B cell (primary cell): ENCODE measurements at places on chromosomes 12 and 14. TPM values are rescaled to one million over a fixed set of nuclear protein-coding genes. Genes with fewer than 3 reads are reported as not detected.

DNA sequence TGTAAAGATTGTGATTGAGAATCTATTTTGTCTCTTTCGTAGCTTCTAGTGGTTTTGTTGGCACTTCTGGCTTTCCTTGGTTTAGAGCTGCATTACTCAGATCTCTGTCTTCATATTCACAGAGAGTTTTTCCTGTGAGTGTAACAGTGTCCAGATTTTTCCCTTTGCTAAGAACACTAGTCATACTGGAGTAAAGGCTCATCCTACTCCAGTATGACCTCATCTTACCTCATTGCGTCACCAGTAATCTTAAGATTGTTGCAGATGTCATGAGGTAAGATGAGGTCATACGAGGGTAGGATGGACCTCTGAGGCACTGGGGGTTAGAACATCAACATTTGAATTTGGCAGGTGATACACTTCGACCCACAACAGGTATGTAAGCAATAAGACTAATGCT, 461.2 kb downstream of the FLRT2 start:
- no peaks in the 10 kb centered on the region for H3K4me1 ChIP-seq
- no peak for DNase-seq
- H3K27ac ChIP-seq = no peak overlapping the region
- H3K4me3 ChIP-seq = no peak overlapping the region
- H3K36me3 ChIP-seq = no peaks in the 10 kb centered on the region

- no peaks in the 10 kb centered on the region for H3K4me1 ChIP-seq
- no peak overlapping the region for H3K27ac ChIP-seq
- no peak for DNase-seq
- no peaks in the 10 kb centered on the region for H3K27me3 ChIP-seq
These were observed 956.7 kb upstream of the SEL1L start for GRCh38 chr14:82490397-82490796.

DNA sequence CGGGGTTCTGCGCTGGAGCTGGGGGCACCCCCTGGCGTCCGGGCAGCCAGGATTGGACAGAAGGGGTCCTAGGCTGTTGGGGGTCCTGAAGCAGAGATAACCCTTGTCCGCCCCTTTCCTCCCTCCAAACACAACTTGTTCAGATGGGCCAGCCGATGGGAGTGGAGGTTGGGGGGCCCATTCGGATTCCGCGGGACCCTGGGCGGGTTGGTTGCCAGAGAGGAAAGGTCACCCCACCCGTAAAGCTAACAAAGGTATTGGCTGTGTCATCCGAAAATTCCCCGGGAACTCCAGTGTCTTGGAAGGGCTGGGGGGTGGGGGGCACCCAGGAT, 1.3 kb downstream of the FAM222A start:
- H3K27ac ChIP-seq = no peak overlapping the region
- no peaks in the 10 kb centered on the region for H3K27me3 ChIP-seq
- peak overlapping the region; percentile 62 for H3K4me3 ChIP-seq
- peaks cover 11% of the 10 kb centered on the region for H3K4me1 ChIP-seq

- H3K27me3 ChIP-seq = no peaks in the 10 kb centered on the region
- H3K27ac ChIP-seq = no peak overlapping the region
- H3K4me1 ChIP-seq = no peaks in the 10 kb centered on the region
- no peak overlapping the region for H3K4me3 ChIP-seq
- DNase-seq = no peak
- H3K36me3 ChIP-seq = no peaks in the 10 kb centered on the region
These were observed 97.2 kb downstream of the SSPN start for GRCh38 chr12:26292596-26292995.

DNA sequence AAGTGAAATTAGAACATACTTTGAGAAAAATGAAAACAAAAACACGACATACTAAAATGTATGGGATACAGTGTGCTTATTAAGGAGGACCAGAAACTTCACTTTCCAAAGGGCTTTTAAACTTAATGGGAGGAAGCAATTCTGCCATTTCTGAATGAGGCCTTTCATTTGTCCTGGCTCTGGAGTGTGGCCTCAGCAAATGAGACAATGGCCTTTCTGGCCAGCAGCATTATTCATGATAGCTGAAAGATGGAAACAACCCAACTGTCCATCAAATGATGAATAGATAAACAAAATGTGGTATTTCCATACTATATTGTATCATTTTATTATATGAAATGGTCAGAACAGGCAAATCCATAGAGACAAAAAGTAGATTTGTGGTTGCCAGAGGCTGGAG, 338.6 kb downstream of the CEP128 start:
- no peaks in the 10 kb centered on the region for H3K4me1 ChIP-seq
- no peaks in the 10 kb centered on the region for H3K36me3 ChIP-seq
- no peak for DNase-seq
- no peaks in the 10 kb centered on the region for H3K27me3 ChIP-seq

DNA sequence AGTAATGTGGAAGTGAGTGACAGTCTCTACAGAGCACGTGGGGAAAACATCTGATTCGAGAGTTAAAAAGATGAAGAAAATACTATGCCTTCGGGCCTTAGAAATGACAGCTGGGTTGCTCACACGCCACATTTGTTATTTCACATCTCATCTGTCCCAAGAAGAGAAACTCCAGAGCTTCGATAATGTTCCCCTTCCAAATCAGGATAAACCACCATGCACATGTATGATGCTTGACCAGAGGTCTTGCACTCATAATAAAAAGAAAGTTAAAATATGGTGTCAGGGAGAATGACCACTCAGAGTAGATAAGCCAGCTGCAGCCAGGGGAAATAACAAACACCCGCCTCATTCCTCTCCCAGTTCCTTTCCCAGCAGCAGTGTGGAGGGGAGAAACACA, 34.6 kb downstream of the NIN start:
- no peak for DNase-seq
- no peaks in the 10 kb centered on the region for H3K27me3 ChIP-seq
- H3K27ac ChIP-seq = no peak overlapping the region
- peaks cover 2% of the 10 kb centered on the region for H3K36me3 ChIP-seq
- no peak overlapping the region for H3K4me3 ChIP-seq
- H3K4me1 ChIP-seq = peaks cover 72% of the 10 kb centered on the region

GRCh38 chr14:97095269-97095668, 298.1 kb downstream of the VRK1 start:
- no peaks in the 10 kb centered on the region for H3K27me3 ChIP-seq
- no peak overlapping the region for H3K27ac ChIP-seq
- H3K4me1 ChIP-seq = no peaks in the 10 kb centered on the region

DNA sequence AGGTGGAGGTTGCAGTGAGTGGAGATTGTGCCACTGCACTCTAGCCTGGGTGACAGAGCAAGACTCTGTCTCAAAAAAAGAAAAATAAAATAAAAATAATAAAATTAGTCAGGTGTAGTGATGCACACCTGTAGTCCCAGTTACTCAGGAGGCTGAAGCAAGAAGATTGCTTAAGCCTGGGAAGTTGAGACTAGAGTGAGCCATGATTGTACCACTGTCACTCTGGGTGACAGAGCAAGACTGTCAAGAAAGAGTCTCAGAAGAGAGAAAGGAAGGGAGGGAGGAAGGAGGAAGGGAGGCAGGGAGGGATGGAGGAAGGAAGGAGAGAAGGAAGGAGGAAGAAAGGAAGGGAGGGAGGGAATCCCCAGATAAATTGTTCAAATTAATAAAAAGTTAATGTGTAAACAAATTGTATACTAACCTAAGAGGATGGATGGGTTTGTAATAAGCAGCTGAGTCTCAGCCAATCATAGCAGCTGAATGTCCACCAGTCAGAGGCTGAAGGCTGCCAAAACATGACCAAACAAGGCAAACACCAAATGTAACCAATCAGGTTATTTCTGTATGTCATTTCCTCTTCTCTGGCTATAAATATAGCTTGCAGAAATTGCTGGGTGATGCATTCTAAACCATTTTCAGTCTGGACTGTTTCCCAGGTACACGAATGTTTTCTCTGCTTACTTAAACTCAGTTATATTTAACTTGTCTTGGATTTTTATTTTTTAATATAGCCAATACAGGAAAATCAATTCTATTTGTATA, 6.1 kb upstream of the CDCA4 start:
- H3K4me3 ChIP-seq = no peak overlapping the region
- H3K4me1 ChIP-seq = no peaks in the 10 kb centered on the region
- H3K36me3 ChIP-seq = no peaks in the 10 kb centered on the region
- H3K27me3 ChIP-seq = no peaks in the 10 kb centered on the region

DNA sequence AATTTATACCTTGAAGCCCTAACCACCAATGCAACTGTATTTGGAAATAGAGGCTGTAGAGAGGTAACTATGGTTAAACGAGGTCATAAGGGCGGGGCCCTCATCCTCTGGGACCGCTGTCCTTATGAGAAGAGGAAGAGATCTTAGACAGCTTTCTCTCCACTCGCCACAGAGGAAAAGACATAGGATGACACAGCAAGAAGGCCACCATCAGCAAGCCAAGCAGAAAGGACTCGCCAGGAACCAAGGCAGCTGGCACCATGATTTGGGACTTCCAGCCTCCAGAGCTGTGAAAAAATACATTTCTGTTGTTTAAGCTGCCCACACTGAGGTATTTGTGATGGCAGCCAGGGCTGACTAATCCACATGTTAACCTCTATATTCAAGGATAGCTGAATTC, 30.4 kb upstream of the BCAT1 start:
- no peaks in the 10 kb centered on the region for H3K4me1 ChIP-seq
- no peak for DNase-seq
- no peak overlapping the region for H3K4me3 ChIP-seq
- H3K36me3 ChIP-seq = no peaks in the 10 kb centered on the region
- H3K27me3 ChIP-seq = no peaks in the 10 kb centered on the region

DNA sequence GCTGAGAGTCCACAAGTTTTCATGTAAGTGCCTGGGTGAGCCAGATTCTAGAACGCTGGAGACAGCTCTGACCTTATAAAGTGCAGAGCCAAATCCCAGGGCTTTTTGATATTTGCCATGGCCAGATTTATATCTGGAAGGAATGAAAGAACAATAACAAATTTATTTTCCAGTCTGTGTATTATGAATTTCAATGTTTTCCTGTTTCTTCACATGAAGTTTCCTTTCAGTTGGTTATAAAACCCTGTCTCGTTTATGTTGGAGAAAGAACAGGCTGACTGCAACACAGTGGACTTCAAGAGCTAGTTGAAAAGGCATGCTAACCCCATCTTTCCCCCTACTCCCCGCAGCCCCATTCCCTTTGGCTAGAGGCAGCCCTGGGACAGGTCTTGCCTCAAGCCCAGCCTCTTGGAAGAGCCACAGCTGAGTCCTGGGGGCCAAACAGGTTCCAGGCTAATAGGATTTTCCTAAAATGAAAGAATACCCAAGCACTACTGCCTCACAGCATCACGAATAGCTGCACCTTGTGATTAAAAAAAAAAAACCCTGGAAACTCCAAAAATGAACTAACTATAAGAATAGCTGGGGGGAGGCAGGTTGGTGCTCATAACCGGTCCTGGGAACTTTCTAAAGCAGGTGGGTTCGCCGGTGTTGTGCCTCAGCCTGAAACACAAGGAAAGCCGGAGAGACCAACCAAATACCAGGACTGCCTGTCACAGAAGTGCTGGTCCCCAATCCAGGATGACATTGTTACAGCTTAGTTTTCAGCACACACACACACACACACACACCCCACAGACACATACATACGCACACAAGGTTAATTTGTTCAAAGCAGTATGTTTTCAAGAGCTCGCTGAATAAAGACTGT, 1.5 kb downstream of the FBLN5 start:
- no peak for DNase-seq
- H3K27me3 ChIP-seq = peaks cover 34% of the 10 kb centered on the region
- no peak overlapping the region for H3K27ac ChIP-seq

- no peak overlapping the region for H3K27ac ChIP-seq
- DNase-seq = no peak
- no peaks in the 10 kb centered on the region for H3K36me3 ChIP-seq
- no peaks in the 10 kb centered on the region for H3K4me1 ChIP-seq
These were observed 221.5 kb upstream of the NUDT4 start for GRCh38 chr12:93156086-93156716.

- H3K4me3 ChIP-seq = no peak overlapping the region
- H3K27me3 ChIP-seq = no peaks in the 10 kb centered on the region
- H3K36me3 ChIP-seq = no peaks in the 10 kb centered on the region
- no peak for DNase-seq
- H3K27ac ChIP-seq = no peak overlapping the region
- peaks cover 10% of the 10 kb centered on the region for H3K4me1 ChIP-seq
These were observed 55.1 kb downstream of the LRRC74A start for GRCh38 chr14:76881348-76881747.

DNA sequence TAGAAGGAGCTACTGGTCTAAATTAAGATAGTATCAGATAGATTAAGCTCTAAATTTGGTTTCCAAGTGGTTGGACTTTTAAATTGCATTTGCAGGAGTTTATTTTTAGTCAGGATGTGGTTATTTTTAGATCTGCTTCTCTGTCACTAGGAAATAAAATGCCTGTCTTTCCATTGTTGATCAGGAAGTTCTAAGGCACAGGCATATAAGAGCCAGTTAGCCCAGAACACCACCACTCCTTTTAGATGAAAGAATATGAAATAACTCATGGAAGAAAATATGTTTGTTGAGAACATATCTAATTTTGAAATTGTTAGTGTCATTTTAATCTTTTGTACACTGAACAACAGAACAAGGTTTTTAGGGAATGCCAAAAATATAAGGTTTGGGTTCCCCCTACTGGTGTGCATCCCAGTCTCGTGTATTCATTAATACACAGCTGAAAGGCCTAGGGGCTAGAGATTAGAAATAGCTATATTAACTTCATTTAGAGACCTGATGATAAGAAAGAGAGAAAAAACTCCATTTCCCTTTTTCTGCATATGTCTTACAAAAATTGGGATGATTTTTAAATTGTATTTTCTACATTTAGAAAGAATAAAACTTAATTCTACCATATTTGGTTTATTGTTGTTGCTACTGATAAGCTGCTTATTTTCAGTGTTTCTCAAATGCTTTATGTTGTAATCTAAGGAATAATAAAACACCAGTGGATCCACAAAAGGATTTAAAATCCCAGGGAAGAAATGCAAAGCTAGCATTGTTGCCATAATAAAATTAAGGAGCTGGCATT, 67.2 kb downstream of the RIC8B start:
- no peak overlapping the region for H3K4me3 ChIP-seq
- H3K4me1 ChIP-seq = no peaks in the 10 kb centered on the region
- peak; percentile 52 for DNase-seq
- H3K36me3 ChIP-seq = no peaks in the 10 kb centered on the region
- H3K27me3 ChIP-seq = no peaks in the 10 kb centered on the region

DNA sequence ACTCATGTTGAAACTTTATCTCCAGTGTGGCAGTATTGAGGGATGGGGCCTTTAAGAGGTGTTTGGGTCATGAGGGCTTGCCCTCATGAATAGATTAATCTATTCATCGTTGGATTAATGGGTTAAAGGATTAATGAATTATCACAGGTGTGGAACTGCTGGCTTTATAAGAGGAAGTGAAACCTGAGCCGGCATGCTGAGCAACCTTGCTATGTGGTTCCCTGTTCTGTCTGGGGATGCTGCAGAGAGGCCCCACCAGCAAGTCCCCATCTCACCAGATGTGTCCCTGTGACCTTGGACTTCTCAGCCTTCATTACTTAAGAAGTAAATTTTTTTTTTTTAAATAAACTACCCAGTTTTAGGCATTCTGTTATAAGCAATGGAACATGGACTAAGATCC, 109.6 kb downstream of the DYRK2 start:
- peaks cover 23% of the 10 kb centered on the region for H3K4me1 ChIP-seq
- H3K36me3 ChIP-seq = no peaks in the 10 kb centered on the region
- H3K27me3 ChIP-seq = no peaks in the 10 kb centered on the region
- no peak overlapping the region for H3K4me3 ChIP-seq
- DNase-seq = peak; percentile 81
- no peak overlapping the region for H3K27ac ChIP-seq

RIC8B gene
- polyA plus RNA-seq = 2.2 and 3.0 TPM in 2 replicates

PLEKHH1 gene
- 0.25 and 0.37 TPM in 2 replicates for polyA plus RNA-seq

KLRB1 gene
- polyA plus RNA-seq = 0.12 and 0.53 TPM in 2 replicates

GDF3 gene
- polyA plus RNA-seq = not detected in 2 replicates

CD69 gene
- polyA plus RNA-seq = 997 and 1,149 TPM in 2 replicates

KIF5A gene
- polyA plus RNA-seq = 0.09 and 0.14 TPM in 2 replicates

OTOGL gene
- not detected in 2 replicates for polyA plus RNA-seq

GARIN6 gene
- not detected in 2 replicates for polyA plus RNA-seq
